CD4-positive, alpha-beta T cell treated with Interleukin-12 subunit alpha and Interleukin-12 subunit beta, for 1 hour (primary cell): ENCODE measurements at places on chromosomes 16 and 17.

DNA sequence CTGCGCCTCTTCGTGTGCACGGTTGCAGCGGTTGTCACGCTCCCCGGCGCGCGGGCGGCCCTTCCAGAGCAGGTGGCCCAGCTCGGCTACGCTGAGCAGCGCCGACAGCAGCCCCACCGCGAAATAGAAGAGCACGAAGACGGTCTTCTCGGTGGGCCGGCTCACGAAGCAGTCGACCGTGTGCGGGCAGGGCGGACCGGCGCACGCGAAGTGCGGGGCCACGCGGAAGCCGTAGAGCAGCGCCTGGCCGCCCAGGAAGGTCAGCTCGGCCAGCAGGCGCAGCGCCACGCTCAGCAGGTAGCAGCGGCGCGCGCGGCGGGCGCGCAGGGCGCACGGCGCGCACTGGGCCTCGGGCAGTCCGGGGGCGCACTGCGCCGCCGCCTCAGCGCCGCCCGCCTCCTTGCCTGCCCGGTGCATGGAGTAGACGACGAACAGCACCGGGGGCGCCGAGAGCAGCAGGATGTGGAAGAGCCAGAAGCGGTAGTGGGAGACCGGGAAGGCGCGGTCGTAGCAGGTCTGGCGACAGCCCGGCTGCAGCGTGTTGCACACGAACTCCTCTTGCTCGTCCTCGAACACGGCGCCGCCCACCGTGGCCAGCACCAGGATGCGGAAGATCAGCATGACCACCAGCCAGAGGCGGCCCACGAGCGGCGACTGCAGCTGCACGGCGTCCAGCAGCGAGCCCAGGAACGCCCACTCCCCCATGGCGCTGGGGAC lies 1.3 kb downstream of the GJD3 start:
- peak; percentile 29 for DNase-seq

DNA sequence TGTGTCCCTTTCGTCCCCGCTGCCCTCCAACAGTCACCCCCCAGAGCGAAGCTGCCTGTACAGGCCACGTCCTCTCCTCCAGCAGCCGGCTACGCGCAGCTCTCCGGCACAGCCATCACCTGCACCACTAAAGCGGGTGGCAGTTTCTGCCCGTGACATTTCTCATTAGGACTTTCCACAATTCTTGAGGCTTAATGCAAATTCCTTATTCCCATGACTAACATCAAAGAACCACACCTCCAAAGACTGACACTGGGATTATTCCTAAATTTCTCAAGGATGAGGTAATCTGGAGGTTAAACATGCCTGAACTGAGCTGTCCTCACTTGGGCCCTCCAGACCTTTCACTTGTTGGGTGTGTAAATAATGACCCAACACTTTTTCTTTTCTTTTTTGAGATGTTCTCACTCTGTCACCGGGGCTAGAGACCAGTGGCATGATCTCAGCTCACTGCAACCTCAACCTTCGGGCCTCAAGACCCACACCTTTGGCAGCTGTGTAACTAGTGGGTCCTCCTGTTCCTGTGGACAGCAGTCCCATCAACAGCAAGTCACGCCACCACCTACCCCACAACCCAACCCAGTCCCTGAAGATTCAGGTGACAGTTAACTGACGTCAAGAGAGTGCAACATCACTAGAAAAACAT lies 11.7 kb downstream of the ANKRD11 start:
- no peak for DNase-seq

GRCh38 chr17:70254735-70255460 lies 85.6 kb downstream of the KCNJ2 start:
- no peak for DNase-seq

DNA sequence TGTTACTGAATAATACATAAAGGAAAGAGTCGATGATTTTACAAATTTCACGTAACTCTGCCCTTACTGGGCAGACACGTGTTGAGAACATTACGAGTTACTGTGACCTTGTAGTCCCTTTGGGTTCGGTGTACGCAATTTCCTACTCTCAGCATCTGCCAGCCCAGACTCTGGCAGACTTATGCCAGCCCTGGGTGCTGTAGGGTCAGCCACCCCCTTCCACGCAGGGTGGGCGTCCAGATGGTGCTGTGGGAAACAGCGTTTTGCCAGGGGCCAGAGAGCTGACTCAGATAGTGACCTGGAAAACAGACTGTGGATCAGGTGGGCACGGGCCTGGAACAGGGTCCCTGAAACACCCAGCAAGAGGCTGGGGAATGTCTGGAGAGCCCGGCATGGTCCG lies 148.9 kb downstream of the RPTOR start:
- no peak for DNase-seq

DNA sequence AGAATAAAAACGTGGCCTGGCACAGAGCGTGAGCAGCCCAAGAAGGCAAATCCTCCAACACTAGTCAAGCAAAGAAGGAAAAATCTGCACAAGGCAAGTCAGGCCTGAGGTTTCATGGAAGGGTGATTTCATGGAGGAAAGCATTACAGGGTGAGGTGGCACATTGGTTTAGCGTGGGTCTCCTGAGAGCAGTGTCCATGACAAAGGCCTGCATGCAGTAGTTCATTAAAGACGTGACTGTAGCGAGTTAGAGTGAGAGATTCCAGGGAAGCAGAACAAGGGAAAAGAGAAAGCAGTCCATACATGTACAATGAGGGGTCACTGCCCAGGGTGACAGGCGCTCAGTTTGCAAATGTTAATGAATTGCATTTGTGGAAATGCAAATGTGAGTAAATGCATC lies 285.0 kb upstream of the ERCC4 start:
- DNase-seq, result no peak

- DNase-seq, result no peak
These were observed 877 bp upstream of the CSNK1D start for GRCh38 chr17:82274134-82275020.

DNA sequence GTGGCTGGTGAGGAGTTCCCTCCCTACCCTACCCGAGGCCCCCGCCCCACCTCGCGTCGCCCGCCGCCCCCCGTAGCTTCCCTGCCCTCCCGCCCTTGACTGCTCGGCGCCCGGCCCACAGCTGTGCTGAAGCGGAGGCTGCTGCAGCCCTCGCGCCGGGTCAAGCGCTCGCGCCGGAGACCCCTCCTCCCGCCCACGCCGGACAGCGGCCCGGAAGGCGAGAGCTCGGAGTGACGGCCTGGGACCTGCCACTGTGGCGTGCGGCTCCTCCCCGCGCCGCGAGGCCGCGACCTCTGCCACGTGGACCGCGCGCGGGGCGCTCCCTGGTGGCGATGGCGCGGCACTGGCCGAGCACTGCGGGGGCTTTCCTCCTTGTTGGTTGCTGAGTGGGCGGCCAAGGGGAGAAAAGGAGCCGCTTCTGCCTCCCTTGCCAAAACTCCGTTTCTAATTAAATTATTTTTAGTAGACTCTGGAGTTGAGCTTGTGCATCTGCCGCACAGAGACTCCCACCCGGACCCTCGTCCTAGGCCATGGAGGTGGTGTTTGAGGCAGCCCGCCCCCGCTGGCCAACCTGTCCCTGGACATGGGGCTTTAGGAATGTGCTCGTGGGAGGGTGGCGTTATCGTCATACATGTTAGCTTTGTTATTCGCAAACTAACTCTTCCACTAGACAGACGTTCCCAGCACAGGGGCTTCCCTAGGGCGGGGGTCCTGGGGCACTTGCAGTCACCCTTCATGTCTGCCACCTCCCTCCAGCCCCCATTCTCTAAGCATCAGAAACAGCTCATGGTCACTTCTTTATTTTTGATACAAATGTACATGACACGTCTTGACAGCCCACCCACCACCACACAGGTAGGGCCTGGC lies 4.4 kb downstream of the TP53I13 start:
- DNase-seq, result peak; percentile 58

DNA sequence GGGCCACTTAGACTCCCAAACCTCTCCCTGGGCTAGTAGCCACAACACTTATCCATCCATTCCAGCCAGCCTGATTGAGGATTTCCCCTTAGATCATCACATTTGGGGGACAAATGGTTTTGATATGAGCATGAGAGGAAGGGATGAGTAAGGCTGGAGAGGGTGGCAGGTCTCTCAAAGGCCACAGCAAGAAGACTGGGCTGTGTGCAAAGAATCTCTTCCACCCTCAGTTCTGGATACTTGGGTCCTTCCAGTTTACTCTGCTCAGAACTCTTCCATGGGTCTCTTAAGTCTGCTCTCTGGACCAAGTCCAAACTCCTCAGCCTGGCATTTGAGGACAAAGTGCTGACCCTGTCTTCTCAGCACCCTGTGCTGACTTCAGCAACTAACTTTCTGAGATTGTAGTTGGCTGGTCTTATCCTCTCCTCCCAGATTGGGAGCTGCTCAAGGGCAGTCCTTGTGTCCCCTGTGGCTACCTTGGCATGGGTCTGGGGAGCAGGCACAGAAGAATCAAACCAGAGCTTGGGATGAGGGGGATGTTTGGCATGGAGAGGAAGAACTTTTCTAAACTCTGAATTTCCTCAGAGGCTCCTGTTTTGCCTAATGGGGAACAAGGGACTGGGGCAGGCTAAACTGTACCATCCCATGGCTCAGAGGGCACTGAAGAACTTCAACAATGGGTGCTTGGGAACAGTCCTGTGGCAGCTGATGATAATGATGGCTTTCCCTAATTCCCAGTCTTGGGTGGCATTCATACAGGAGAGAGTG lies 3.1 kb upstream of the NFATC3 start:
- no peak for DNase-seq

DNA sequence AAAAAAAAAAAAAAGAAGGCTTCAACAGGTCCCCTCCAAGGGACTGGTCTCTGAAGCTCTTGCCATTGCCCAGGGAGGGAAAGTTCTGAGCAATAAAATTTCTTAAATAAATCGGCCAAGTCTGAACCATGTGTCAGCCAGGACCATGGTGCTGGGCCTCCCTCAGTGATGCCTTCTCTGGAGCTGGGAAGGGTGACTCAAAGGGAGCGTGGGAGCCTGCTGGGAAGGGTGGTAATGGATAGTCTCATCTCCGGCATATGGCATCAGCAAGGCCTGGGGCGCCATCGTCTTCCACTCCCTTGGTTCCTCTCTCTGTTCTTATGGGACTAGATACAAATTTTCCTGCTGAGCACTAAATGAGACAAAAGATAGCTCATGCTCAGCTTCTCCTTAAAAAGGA lies 2.3 kb downstream of the VKORC1 start:
- DNase-seq, result no peak

- DNase-seq, result no peak
These were observed 14.2 kb upstream of the TMEM11 start for GRCh38 chr17:21228111-21228510.

DNA sequence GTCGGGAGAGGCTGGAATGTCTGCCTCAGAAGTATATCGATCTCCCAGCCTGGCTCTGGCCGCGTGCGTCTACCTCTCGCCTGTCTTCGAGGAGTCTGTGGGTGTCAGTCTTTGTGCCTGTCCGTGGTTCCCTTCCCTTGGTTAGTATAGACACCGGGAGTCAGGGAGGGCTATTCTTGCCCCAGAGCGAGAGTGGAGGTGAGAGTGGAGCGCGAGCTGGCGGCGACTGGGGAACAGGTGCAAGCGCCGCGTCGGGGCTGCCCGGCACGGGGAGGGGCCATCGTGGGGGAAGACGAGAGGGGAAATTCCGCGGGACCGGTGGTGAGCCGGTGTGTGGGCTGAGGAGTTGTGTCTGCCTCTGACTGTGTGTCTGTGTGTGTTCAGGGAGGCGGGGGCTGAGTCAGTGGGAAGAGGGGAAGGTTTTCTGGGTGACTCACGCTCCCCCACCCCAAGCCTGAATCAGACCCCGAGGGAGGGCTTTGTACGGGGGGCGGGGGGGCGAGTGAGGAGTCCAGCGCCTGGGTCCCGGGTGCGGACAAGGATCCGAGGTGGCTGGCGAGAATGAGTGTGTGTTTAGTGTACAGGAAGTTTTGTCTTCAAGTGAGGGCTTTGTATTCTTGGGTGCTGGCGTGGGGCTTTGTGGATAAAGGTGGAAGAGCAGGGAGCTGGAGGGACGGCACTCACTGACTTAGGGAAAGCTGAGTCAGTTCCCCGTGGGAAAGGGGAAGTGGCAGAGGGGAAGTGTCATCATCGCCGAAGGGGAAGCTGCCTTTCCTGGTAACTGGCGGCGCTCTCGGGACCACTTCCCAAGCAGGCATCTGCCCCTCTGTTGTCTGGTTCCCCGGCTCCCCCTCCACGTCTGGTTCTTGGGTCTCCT lies 8.6 kb downstream of the KDM6B start:
- DNase-seq, result peak; percentile 99

GRCh38 chr17:39200070-39200879 lies at the start of gene RPL19:
Gene RPL19 (plus strand): TSS chr17:39200283. CDS start chr17:39200345, 62 bp downstream.
- DNase-seq, result no peak

DNA sequence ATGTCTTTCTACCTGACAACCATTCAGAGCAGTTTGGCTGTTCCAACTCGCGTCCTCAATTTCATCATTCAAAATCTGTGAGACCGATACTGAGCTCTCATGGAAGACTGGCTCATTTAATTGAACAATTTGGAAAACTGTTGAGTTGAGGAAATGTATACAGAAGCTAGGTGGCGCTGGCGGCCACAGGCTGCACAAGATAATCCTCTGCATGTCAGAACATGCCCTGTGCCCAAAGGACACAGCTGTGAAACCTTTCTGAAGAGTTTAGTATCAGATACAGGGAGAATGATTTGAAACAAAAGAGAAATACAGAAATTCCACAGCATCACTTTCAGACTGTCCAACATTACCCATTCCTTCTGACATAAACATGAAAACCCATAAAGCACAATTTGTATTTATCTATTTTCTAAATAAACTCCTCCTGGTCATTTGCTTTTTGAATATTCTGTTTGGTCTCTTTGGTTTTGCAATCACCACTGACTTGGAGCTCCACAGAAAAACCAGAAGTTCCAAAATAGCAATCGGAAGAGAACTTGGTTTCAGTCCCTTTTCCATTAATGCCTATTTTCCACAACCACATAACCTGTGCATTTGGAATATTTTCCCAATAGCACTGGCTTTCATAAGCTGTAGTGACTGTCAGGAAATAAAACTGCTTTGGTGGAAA lies 192.8 kb downstream of the MAP2K6 start:
- peak; percentile 3 for DNase-seq

- no peak for DNase-seq
These were observed 37.2 kb downstream of the LYRM1 start for GRCh38 chr16:20937736-20938135.

DNA sequence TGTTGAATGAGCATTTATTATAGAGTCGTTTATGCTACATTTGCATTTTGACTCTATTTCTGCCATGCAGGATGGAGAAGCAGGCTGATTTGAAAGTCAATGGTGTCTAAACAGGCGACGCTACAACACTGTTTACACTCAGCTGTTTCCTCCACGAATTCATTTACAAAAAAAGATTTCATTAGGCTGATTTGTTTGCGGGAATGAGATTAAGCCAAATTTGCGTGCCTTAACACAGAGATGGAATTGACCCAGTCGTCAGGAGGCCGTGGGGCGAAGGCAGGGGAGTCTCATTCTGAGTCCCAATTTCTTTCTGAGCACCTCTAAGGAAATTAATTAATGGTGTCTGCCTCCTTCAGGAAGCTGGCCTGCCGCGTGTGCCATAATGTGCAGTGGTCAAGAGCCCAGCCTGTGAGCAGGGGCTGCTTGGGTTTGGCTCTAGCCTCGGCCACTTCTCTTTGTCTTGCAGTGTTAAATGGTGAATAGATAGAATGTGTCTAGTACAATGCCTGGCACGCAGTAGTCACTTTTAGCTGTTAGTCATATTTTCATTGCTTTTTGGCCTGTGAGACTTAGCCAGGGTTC lies 88.6 kb upstream of the NKD1 start:
- no peak for DNase-seq
